ENCODE measurements at places on chromosomes 13 and 19.

DNA sequence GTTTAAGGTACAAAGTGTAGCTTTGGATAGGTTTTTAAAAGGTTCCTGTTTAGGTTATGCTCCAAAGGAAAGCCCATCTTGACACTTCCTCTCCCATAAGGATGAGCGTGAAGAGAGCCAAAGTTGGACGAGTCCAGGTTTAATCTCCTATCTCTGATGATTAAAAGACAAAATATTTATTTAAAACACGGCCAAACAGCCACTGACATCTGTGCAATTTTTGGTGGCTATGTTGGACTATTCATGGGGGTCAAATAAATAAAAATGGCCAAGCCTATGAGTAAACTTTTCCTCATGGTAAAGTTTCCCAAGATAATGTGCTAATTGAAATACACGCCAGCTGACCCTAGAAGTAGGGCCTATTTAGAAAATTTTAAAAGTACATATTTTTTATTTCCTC is 69.0 kb upstream of the DOCK9 start:
- no peak for DNase-seq

DNA sequence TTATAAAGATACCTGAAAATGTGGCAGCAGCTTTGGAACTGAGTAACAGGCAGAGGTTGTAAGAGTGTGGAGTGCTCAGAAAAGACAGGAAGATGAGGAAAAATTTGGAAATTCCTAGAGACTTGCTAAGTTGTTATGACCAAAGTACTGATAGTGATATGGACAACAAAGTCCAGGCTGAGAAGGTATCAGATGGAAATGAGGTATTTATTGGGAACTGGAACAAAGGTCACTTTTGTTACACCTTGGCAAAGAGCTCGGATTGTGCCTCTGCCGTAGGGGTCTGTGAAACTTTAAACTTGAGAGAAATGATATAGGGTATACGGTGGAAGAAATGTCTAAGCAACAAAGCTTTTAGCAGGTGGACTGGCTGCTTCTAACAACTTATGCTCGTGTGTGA is 419.9 kb downstream of the PCDH17 start:
- DNase-seq = no peak

DNA sequence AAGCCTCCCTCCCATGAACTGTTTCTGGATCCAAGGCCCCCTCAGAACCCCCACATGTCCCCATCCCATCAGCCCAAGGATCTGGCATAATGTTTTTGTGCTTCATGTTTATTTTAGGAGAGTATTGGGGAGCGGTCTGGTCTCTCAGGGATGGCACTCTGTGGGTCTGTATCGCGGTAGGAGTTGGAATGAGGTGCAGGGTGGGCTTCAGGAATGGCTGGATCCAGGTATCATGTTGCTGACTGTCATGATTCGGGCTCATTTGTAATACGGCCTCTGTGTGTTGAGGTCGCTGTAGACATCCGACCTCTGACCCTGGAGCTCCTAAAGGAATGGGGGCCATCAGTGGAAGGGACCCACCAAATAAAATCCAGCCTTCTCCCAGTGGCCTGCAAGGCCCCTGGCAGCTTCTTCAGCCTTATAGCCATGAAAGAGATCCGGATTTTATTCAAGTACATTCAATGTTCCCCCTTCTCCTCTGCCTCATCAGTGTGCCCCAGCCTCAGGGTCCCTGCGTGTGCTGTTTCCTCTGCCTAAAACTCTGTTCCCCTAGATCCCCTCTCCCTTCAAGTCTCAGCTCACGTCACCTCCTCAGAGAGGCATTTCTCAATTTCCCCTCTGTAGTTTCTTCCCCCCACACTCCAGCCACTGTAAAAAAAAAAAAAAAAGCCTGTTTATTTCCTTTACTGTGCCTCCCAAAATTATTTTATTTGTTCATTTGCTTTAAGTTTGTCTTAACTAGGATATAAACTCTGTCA is 2.2 kb downstream of the HCST start:
- DNase-seq = peak; percentile 51

GRCh38 chr13:48561466-48562235 is 28.8 kb upstream of the RCBTB2 start:
- peak; percentile 52 for DNase-seq

DNA sequence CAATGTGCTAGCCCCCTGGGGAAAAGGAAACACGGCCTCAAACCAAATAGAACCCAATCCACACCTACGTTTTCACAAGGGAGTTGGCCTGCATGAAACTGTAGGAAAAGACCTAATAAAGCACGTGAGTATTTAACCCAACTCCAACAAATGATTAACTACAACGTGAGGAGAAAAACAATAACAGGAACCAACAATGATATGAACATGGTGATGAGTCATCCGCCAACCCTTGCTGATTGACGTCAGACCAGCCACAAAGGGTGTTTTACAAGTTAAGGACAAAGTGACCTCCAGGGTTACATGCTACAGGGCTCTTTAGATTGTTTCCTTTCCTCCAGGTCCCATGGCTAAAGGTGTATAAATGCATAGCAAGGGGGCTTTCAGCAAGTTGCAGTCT is 460.5 kb downstream of the COG6 start:
- DNase-seq = peak; percentile 58

- DNase-seq = no peak
These were observed 62.7 kb downstream of the COL4A1 start for GRCh38 chr13:110244071-110244830.

- DNase-seq = no peak
These were observed 1.0 kb downstream of the HCN2 start for GRCh38 chr19:590750-591098.

DNA sequence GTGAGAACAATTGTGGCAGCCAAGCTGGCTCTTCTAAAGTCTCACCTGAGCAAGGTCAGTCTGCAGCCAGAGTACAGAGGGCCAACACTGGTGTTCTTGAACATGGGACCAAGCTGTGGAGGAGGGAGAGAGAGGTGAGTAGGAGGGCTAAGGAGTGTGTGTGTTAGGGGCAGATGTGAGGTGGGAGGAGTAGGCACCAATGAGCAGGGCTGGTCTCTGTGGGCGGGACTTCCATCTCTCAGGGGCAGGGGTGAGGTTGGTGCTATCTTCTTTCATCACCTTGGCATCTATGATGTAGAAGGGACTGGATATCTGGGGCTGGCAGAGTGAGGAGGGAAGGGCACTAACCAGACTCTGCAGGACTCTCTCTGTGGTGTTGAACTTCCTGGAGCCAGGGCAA is 72.4 kb downstream of the MBD3L1 start:
- no peak for DNase-seq

GRCh38 chr19:16945364-16945714 is 56.5 kb downstream of the F2RL3 start:
- no peak for DNase-seq

DNA sequence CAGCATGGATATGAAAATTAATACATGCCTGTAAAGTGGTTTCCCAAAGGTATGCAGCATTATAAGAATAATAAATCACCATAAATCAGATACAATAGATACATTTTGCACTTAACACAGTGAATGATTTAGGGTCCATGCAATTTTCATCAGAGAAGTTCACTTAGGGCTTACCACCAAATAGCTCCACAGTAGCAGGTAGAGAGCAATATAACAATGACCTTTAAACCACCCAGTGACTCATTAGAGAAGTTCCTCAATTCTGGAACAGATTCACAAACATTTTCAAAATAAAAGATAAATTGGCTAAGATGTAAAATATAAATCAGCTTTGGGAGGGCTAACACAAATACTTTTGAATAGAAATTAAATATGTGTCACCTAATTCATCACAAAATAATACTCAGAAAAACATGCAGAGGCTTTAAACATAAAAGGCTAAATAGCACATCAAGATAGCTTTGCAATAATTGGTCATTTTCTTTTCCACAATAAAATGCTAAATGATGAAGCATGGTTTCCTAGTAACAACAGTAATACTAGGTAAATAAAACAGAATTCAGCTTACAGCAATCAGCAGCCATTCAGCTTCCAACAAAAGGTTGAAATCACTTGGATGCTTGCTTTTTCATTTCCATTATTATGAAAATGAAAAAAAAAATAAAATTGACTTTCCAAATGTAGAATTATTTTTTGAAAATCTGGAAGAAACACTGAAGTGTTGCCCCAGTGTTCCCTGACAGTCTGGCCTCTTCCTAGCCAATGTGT is 84.3 kb upstream of the NBEA start:
- no peak for DNase-seq

GRCh38 chr19:51702825-51703574 is 9.9 kb downstream of the SPACA6 start:
- DNase-seq = no peak

DNA sequence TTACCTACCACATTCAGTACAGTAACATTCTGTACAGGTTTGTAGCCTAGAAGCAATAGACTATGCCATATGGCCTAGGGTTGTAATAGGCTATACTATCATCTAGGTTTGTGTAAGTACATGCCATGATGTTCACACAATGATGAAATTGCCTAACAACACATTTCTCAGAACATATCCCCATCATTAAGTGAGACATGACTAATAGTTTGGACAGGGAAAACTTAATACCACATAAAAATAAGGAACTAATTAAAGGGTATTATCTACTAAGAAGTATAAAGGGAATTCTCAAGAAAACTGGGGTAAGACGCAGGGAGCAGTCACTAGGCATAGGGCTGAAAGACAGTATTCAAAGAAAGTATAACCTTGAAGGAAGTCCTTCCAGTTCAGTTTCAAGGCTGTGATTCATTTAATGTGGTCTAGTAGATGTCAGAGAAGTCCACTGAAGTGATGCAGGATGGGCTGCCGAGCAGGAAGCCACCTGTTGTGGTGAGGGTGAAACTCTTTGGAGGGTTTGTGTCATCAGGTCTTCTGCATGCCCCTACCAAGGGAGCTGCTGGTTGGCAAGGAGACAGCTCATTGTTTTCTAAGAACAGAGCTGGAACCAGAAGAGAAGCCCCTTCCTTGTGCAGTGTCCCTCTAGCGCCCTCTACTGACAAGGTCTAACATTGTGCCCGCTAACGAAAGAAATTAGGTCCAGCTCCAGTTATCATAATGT is 122.9 kb downstream of the OLFM4 start:
- peak; percentile 71 for DNase-seq

- DNase-seq = peak; percentile 58
These were observed 40.9 kb downstream of the RAB20 start for GRCh38 chr13:110520431-110521295.

- peak; percentile 13 for DNase-seq
These were observed 1.1 kb upstream of the PSMC4 start for GRCh38 chr19:39969681-39970424.

GRCh38 chr19:54299126-54299498 is 13.9 kb downstream of the LILRA5 start:
- DNase-seq = no peak

DNA sequence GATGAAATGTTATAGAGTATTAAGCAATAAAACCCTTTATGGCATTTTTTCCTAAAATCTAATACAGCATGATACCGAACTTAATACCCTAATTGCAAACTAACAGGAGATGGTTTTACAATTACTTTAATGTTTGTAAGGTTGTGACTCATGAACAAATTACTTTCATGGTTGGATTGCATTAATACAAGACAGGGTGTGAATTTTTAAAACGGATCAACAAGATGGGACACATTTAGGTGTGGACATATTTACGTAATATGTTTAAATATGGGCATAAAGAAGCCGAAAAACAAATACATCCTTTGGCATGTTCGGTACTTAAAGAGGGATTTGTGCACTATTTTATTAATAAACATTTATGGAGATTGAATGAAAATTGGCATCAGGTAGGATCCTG is 168.3 kb upstream of the SPRY2 start:
- no peak for DNase-seq

- no peak for DNase-seq
These were observed 48.5 kb upstream of the TUBGCP3 start for GRCh38 chr13:112636401-112636975.

GRCh38 chr13:71851498-71852409 is 15.2 kb downstream of the DACH1 start:
- DNase-seq = no peak

DNA sequence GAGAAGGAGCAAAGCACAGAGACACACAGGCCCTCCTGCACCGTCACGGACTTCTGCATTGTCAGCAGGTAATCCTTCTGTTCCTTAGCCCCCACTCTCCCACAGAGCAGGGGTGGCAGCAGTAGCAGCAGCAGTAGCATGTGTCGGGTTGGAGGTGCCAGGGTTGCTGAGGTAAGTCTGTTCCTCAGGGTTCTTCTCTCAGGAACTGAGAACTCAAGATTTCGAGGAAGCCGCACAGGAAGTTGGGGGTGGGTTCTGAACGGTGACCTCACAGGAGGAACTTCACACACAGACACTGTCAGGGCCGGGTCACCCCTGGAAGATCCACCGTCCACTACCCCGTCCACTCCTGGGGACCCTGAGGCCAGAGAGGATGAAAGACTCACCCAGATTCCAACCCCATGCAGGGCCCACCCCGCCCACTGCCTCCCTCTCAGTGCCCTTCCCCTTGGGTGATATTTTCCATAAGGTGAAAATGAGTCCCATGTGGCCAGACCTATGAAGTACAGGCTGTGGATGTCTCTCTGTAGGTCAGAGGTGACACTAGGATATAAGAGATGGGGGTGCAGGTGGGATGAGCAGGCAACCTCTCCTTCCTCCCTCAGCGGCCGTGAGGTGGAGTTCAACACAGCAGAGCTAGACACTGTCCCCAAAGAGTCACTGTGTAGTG is at the start of gene SIGLEC12:
TSS of gene SIGLEC12 (minus strand) at position 207 of the 670 bp plus-strand sequence. CDS start at position 140, 67 bp downstream.
- DNase-seq = peak; percentile 49

GRCh38 chr19:30659638-30660037 is 287.5 kb downstream of the ZNF536 start:
- DNase-seq = no peak

- DNase-seq = no peak
These were observed 320.6 kb downstream of the ITGBL1 start for GRCh38 chr13:101773062-101773461.

DNA sequence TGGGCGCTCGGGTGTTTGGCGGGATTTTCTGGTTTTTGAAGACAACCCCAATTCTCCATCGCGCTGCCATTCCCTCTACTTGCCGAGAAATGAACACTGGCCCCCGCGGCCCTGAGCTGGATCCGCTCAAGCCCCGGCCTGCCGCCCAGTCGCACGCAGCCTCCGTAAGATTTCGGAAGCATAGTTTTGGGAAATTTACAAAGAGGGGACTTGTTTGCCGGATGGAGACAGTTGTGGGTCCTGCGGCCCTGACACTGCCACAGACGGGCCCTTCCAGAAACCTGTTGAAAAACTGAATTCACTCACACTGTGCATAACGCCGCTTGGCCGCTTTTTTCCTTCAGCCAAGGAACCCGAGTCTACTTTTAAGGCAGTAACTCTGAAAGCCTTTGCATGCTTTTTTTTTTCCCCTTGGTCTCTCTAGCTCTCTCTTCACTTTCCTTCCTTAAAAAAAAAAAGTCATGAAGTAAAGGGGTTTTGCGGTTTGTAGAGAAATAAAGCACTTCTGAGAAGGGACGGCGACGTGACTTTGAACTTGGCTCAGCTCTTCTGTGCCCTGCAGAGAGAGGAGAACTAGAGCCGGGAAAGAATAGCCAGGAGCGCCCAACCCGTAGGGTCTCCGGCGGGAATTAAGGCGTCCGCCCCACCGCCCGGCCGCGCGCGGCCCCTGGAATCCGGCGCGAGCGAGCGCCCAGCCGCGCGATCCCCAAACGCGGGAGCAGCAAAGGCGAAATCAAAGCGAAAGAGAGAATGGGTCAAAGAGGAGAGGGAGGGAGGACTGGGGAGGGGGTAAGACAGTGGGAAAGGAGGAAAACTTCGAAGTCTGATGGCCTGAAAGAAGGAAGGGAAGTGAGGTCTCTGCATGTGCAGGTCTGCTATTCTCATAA is 3.4 kb upstream of the ZIC2 start:
- peak; percentile 0 for DNase-seq

Measured in hematopoietic multipotent progenitor cell treated with erythropoietin and hydrocortisone succinate and interleukin-3 and kit ligand, for 6 days (in vitro differentiated cells).